ENCODE measurements at places on chromosomes 16 and 17.
A peak's percentile ranks its signal among the peaks of the same experiment; 100 is the strongest.

DNA sequence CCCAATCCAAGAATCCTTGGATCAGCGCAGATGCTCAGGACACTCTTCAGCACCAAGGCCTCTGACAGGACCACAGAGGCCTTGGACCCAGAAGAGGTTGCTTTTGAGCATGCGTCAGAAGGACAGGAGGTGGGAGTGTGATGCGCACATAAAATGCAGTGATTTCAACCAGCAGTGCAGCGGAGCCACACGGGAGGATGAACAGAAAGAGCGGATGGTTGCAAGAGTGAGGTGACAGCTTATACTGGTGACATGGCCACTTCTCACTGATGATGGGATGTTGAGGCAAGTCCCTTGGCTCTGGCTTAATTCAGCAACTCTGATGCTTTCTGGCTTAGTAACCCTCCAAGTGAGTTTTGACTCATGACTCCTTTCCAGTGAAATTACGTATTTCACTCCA, 25.2 kb upstream of the ERN1 start:
- DNase-seq = no peak

DNA sequence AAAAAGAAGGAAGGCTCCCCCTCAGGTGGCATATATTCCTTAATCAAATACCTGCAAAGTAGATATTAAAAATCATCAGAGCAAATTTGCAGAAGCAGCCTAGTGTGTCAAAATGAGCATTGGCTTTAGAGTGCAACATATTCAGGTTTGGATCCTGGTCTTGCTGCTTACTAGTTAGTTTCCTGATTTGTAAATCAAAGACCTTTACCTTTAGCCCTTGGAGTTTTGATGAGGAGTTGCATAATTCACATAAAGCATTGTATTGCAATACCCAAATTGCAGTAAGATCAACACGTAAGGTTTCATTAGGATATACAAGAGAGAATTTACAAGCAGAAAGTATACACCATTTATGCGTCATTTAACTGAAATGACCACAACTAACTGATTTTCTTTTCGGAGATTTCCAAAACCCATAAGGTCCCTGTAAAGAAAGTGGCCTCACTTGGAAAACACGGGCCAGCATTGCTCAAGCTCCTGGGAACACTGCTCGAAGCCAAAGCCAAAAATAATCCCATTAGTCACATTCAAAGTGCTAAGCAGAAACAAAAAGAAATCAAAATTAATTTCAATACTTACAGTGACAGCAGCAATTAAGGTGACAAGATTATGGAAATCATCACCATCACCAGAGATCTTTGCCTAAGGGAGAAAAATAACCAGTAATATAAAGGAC, 415.9 kb upstream of the ERCC4 start:
- no peak for DNase-seq

DNA sequence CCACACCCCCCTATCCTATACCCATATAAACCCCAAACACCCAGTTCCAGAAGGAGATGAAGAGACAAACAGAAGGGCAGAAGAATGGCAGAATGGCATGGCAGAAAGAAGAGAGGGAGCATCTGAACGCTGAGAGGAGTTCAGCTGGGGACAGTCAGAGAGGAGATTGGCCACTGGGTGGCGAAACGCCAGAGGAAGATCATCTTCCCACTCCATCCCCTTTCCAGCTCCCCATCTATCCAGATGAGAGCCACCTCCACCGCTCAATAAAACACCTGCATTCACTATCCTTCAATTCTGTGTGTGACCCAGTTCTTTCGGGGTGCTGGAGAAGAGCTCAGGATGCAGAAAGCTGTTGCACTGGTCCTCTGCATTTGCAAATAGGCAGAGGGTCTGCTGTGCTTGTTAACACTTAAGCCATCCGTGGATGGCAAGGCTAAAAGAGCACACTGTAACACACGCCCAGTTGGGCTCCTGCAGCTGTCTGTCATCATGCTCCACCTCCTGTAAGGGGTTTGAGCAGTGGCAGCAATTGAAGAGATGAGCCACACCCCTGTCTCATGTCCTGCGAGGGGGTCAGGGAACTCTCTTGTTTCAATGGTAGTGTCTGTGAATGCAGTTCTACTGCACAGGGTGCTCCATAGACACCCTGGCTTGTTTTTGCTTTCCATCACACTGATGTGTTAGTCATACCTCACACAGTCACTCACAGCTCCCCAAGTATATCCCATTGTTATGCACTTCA, 1034.8 kb upstream of the RBFOX1 start:
- no peak for DNase-seq

DNA sequence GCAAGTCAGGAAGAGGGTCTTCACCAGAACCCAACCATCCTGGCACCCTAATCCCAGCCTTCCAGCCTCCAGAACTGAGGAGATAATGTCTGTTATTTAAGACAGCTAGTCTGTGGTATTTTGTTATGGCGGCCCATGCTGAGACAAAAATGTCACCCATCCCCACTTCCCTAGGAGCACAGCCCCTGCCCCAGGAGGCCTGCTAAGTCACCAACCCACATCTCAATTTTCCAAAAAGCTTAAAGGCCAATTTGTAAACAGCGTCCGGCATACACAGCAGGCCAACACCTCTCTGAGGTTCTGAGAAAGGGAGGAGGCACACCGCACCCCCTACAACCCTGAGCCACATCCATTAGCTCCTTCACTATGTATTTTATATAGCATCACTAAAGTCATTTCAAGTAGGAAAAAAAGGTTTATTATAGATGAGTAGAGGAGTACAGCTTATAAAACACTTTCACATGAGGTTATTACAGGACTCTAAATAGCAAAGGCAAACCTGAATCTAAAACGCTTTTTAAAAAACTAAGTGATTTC, 6.9 kb downstream of the TMEM170A start:
- DNase-seq = no peak

DNA sequence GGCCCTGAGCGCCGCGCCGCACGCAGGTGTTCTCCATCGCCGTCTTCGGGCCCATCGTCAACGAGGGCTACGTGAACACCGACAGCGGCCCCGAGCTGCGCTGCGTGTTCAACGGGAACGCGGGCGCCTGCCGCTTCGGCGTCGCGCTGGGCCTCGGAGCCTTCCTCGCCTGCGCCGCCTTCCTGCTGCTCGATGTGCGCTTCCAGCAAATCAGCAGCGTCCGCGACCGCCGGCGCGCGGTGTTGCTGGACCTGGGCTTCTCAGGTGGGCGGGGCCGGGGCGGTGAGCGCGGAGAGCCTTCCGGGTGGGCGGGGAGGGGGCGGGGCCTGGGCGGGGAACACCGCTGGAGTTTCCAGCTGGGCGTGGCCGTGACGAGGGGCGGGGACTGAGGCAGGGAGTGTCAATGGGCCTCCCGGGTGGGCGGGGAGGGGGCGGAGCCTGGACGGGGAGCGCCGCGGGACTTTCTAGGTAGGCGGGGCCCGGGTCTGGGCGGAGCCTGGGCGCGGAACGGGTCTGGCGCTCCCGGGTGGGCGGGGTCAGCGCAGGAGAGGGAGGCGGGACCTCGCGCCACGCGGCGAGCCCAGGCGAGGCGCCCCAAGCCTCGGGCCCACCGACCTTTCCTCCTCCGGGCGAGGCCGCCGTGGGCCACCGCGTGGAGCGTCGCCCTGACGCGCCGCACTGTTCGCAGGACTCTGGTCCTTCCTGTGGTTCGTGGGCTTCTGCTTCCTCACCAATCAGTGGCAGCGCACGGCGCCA, 2.4 kb downstream of the SYNGR3 start:
- no peak for DNase-seq

DNA sequence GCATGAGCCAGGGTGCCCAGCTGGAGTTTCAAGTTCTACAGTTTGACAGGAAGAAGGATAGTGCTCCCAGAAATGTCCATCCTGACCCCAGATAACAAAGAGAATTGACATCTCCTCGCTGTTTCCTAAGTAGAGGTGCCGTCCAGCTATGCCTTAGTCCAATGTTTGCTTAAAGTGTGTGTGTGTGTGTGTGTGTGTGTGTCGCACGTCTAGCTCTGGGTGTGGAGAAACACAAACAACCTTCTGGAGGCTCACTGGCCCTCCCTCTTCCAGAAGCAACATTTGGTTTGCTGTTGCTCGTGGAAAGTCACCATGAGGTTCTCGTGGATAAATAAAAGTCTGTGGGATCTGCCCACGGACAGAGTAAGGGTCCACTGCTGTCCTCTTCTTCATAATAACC, 22.1 kb downstream of the EMP2 start:
- no peak for DNase-seq

GRCh38 chr16:31473264-31473984, 1.5 kb downstream of the TGFB1I1 start:
- no peak for DNase-seq

GRCh38 chr17:60641126-60641525, 36.5 kb upstream of the BCAS3 start:
- no peak for DNase-seq

DNA sequence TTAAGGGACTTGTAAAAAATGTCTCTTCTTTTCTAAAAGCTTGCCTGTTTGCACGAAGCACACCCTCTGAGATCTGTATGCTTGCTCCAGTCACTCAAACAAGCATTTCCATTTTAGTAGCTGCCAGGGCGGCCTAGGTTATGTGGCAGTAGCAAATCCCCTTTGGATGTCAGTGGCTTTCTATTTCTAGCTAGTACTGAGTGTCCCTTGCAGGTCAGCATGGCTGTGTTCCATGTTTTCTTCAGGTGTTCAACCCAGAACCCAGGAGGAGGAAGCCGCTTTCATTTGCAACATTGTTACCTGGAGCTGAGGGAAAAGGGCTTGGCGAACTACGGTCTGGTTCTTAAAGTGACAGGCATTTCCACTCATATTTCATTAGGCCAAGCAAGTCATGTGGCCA, 36.4 kb downstream of the FOXL1 start:
- no peak for DNase-seq

DNA sequence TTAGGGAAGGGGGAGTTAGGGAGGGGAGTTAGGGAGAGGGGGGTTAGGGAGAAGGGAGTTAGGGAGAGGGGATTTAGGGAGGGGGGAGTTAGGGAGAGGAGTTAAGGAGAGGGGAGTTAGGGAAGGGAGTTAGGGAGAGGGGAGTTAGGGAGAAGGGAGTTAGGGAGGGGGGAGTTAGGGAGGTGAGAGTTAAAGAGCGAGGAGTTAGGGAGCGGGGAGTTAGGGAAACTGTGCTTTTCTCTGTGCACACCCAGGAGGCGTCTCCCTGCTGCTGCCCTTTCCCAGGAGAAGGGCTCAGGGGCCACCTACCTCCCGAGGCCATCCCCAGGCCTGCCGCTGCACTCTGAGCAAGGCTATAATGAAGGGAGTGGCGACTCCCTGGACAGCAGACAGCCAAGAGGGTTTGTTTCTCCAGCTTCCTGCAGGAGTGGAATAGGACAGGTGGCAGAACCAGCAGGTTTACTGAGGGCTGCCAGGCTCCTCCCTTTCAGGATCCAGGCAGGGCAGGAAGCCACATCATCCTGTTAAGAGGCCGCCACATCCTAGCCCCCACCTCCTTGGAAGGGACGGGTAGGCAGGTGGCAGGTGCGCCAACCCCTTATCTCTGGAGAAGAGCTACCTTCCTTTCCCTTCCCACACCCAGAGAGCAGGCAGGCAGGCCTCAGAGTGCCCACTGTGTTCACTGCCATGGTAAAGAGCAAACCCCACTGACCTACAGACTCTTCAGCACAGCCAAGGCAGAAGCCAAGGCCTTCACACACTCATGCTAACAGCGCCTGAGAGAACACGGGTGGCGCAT, 4.3 kb downstream of the CANT1 start:
- peak; percentile 75 for DNase-seq

DNA sequence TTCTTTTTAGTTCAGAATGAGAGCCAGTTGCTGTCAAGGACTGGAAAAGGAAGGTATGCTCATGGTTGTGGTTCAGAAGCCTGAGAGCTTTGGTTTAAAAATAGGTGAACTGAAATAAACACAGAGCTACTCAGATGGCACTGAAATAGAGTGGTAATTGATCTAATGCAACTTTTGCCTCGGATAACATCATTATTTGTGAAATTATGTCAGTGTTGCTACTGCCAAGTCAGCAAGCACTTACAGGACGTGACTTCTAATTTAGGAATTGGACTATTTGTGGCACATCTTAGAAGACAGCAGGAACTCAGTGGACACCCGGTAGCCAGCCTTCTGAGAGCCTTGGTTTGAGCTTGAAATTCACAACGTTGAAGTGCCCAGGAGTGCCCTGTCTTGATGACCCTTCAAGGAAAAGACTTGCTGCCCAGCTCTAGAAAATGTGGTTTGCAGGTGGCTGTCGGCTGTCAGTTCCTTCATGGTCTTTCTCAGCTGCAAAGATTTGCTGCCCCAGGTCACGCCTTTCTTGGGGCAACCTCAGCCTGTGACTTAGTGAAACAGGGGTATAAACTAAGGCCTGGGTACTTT, 42.0 kb upstream of the XYLT1 start:
- DNase-seq = no peak

DNA sequence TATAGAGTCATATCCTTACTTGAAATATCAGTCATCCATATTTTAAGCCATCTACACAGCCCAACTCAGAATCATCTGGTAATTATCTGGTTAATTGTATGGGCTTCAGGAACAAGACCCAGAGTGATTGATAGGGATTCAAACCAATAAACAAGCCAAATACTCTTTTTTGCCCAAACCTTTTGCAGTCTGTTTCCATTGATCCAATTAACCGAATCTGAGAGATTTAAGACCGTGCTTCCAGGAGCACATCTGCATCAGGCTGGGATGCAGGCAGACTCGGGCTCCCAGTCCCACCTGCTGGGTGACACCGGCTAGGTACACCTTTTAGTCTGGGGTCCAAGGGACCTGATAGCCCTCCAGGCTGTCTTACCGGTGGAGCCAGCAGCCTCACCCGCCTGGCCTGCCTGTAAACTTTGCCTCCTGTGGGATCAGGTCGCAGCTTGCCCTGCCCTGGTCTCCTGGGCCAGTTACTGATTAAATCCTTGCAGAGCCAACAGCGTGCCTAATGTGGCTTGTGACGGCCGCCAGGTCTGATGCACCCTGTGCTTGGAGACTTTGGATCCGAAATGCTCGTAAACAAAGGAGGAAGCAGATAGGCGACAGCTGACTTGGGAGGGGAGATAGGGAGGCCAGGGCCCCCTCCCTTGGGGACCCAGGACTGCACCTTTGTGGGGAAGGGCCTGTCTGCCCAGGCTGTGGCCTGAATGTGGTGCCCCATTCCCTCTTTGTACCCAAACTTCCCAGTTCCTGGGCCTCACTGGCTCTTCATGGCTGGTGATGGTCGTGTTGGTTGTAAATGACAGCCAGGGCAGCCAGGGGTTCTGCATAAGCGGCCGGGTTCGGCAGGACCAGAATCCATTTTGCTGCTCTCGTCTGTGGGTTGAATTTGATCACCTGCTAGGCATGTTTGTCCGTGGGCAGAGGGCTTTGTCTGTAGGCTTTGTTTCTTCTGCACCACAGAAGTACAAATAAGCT, 3.8 kb downstream of the CMIP start:
- DNase-seq = no peak

- DNase-seq = no peak
Measured at GRCh38 chr17:63390090-63390489, 56.0 kb downstream of the CYB561 start.

- DNase-seq = no peak
Measured at GRCh38 chr16:754656-755055, 5.9 kb upstream of the MSLN start.

- no peak for DNase-seq
Measured at GRCh38 chr17:38891441-38891840, 21.6 kb downstream of the LASP1 start.

GRCh38 chr16:8962393-8963009, 1.2 kb downstream of the USP7 start:
- no peak for DNase-seq

GRCh38 chr16:70605283-70605657, 41.1 kb upstream of the IL34 start:
- DNase-seq = no peak
